ENCODE measurements at places on chromosomes 2 and 18.

DNA sequence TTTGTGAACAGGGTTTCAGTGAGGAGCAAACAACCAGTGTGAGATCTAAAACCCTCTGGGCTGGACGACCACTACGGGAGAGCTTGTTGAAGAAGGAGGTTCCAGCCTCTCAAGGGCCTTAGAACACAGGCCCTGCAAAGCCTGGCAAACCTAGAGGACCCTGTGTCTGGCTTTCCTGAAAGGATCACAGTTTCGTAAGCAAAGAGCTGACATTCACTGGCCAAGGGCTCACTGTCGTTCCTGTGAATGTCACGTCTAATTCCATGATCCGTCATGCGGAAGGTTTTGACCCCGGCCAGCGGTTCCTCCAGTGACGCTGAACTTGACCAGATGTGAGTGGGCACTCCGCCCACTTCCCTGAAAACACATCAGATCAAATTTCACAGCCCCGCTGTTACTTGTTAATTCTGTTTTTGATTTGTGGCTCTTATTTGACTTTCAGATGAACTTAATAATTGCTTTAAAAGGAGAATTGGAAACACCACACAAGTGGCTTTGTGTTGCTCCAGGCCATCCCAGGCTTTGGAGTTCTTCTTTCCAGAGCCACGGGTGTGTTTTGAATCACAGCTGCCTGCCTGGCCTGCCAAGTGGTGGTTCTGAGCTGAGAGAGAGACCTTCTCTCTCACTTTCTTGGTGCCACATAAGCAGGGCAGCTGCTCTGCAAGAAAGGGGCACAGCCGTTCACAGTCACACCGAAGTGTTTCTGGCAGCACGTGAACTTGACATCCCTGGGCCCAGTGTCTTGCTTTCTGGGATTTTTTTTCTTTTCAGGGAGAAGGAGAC, 308.4 kb downstream of the NDUFA10 start:
- H3K4me1 ChIP-seq: no peaks in the 10 kb centered on the region
- H3K36me3 ChIP-seq: no peaks in the 10 kb centered on the region
- no peak overlapping the region for H3K27ac ChIP-seq
- H3K27me3 ChIP-seq: peaks cover 11% of the 10 kb centered on the region

DNA sequence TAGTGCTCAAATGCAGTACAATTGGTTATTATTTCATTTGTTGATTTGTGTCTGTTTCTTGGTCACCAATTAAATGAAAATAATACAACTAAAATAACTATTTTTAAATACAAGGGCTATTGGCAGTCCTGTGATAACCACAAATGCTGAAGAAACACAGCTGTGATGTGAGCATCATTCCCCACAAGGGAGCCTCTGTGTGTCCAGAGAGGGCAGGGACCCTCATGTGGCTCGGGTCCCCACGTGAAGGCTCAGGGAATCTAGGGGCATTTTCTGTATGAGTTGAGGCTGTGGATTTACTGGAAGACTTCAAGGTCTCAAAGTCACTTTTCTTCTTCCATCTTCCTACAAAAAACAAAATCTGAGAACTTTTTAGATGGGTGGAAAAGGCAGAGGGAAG, 316.1 kb upstream of the RAB12 start:
- H3K36me3 ChIP-seq: peaks cover 3% of the 10 kb centered on the region
- no peaks in the 10 kb centered on the region for H3K4me1 ChIP-seq
- H3K27ac ChIP-seq: no peak overlapping the region
- DNase-seq: no peak

DNA sequence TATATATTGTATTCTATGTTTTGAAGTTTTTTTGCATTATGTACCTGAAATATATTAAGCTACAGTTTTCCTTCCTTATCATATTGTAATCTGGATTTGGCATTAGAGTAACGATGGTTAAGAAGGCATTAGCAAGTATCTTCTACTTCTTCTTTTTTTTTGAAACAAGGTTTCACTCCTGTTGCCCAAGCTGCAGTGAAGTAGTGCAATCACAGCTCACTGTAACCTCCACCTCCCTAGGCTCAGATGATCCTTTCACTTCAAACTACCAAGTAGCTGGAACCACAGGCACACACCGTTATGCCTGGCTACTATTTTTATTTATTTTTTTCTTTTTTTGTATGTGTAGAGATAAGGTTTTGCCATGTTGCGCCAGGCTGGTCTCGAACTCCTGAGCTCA, 201.1 kb downstream of the ZNF804A start:
- no peak for DNase-seq
- no peak overlapping the region for H3K27ac ChIP-seq
- H3K36me3 ChIP-seq: no peaks in the 10 kb centered on the region
- H3K27me3 ChIP-seq: no peaks in the 10 kb centered on the region

DNA sequence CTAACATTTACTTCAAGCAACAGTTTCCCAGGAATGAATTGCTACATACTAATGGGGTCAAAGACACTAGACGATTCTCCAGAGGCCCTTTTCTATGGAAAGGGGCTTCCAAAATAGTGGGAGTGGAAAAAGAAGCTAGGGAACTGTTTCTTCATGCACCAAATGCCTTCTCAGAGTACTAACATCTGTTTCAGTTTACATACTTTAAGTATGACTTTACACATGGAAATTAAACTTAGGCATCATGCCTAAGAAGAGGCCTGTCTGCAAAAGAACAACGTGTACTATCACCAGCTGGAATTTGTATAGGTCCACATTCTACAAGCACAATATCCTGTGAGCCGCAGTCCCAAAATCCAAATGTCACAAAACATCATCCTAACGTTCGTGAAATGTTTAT, 29.4 kb upstream of the WDR75 start:
- H3K27me3 ChIP-seq: no peaks in the 10 kb centered on the region
- DNase-seq: no peak
- no peaks in the 10 kb centered on the region for H3K36me3 ChIP-seq
- H3K4me3 ChIP-seq: no peak overlapping the region
- no peaks in the 10 kb centered on the region for H3K4me1 ChIP-seq
- H3K27ac ChIP-seq: no peak overlapping the region

- no peaks in the 10 kb centered on the region for H3K4me1 ChIP-seq
- H3K27me3 ChIP-seq: peaks cover 33% of the 10 kb centered on the region
These were observed 95.6 kb downstream of the GALNT3 start for GRCh38 chr2:165698444-165698884.

GRCh38 chr2:195912079-195912478, 156.6 kb downstream of the DNAH7 start:
- H3K27me3 ChIP-seq: peaks cover 23% of the 10 kb centered on the region
- no peak for DNase-seq
- H3K36me3 ChIP-seq: no peaks in the 10 kb centered on the region
- H3K4me1 ChIP-seq: no peaks in the 10 kb centered on the region
- no peak overlapping the region for H3K4me3 ChIP-seq

- no peaks in the 10 kb centered on the region for H3K36me3 ChIP-seq
- peak; percentile 57 for DNase-seq
- no peak overlapping the region for H3K4me3 ChIP-seq
- no peak overlapping the region for H3K27ac ChIP-seq
- no peaks in the 10 kb centered on the region for H3K27me3 ChIP-seq
These were observed 66.7 kb upstream of the HAAO start for GRCh38 chr2:42859006-42859552.

GRCh38 chr2:19987936-19988335, 2.0 kb downstream of the WDR35 start:
- H3K27ac ChIP-seq: no peak overlapping the region
- H3K4me1 ChIP-seq: peaks cover 10% of the 10 kb centered on the region
- no peak for DNase-seq
- H3K4me3 ChIP-seq: no peak overlapping the region
- peaks cover 20% of the 10 kb centered on the region for H3K36me3 ChIP-seq

DNA sequence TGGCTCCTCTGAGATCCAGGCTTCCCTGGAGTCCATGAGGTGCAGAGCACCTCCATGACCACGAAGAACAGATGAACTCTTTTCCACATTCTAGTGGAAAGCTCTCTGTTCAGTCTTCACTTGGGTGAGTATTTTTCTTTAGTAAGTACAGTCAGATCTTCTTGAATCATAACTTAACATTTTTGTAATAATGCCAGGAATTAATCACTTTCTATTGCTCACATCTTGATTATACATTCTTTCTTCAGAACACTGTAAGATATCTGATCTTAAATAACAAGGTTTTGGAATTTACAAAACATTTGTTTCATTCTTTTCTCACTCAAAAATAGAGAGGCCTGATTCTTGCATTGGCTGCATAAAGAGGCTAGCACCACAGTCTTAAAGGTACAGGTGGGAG, 45.4 kb upstream of the RND3 start:
- no peaks in the 10 kb centered on the region for H3K4me1 ChIP-seq
- no peaks in the 10 kb centered on the region for H3K36me3 ChIP-seq
- no peak for DNase-seq
- H3K27ac ChIP-seq: no peak overlapping the region
- no peak overlapping the region for H3K4me3 ChIP-seq

- H3K4me1 ChIP-seq: peaks cover 32% of the 10 kb centered on the region
- peaks cover 2% of the 10 kb centered on the region for H3K36me3 ChIP-seq
- H3K27ac ChIP-seq: peak overlapping the region; percentile 38
These were observed 357.0 kb upstream of the ID2 start for GRCh38 chr2:8324901-8325300.

- no peak overlapping the region for H3K27ac ChIP-seq
- no peak overlapping the region for H3K4me3 ChIP-seq
- H3K27me3 ChIP-seq: peaks cover 22% of the 10 kb centered on the region
- no peaks in the 10 kb centered on the region for H3K4me1 ChIP-seq
These were observed 120.5 kb downstream of the PMAIP1 start for GRCh38 chr18:60020107-60020925.

- no peaks in the 10 kb centered on the region for H3K4me1 ChIP-seq
- H3K4me3 ChIP-seq: no peak overlapping the region
- no peaks in the 10 kb centered on the region for H3K36me3 ChIP-seq
- H3K27me3 ChIP-seq: peaks cover 19% of the 10 kb centered on the region
- no peak overlapping the region for H3K27ac ChIP-seq
These were observed 195.0 kb downstream of the EPHA4 start for GRCh38 chr2:221377066-221377465.

DNA sequence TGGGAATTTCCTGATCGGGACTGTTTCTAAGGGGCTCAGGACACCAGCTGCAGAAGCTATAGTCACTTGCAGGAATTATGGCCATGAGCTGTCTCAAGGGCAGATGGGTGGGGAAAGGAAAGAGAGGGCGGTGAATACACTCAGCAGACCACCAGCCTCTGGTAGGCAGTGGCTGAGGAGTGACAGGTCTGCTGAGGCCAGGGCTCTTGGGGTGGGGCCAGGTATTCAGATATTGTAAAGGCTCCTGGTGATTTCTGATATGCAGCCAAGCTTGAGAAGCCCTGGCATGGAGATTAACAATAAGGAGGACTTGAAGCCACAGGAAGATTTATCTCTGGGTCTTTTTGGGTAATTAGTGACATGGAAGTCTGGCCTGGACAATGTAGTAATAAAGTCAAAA, 145.3 kb upstream of the AQP4 start:
- no peaks in the 10 kb centered on the region for H3K27me3 ChIP-seq
- no peak overlapping the region for H3K4me3 ChIP-seq
- no peak for DNase-seq

GRCh38 chr2:206614811-206615210, 27.5 kb upstream of the FAM237A start:
- no peak for DNase-seq
- no peaks in the 10 kb centered on the region for H3K27me3 ChIP-seq
- no peaks in the 10 kb centered on the region for H3K36me3 ChIP-seq
- H3K27ac ChIP-seq: no peak overlapping the region
- H3K4me3 ChIP-seq: no peak overlapping the region

GRCh38 chr2:96945014-96945413, 41.4 kb downstream of the FAM178B start:
- no peaks in the 10 kb centered on the region for H3K27me3 ChIP-seq
- H3K27ac ChIP-seq: no peak overlapping the region
- H3K4me3 ChIP-seq: no peak overlapping the region

DNA sequence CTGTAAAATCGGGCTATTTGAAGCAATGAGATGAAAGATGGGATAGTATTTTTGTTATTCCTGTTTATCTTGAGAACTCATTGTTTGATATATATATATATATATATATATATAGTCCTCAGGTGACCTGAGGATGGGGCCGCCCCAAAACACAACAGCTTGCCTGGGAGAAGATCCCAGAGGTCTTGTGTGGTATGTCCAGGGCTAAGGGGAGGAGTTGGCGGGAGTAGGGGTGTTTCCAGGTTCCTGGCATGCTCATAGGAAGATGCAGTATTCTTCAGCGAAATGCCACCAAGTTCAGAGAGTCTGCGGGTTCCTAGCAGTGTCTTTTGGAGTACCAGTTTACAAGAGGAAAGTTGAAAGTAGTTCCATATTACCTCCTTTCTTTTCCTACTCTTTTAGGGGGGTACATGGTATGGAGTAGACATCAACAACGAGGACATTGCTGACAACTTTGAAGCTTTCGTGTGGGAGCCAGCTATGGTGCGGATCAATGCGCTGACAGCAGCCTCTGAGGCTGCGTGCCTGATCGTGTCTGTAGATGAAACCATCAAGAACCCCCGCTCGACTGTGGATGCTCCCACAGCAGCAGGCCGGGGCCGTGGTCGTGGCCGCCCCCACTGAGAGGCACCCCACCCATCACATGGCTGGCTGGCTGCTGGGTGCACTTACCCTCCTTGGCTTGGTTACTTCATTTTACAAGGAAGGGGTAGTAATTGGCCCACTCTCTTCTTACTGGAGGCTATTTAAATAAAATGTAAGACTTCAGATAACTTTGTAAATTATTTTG, 18.3 kb downstream of the CCT7 start:
- H3K36me3 ChIP-seq: peaks cover 45% of the 10 kb centered on the region
- H3K4me3 ChIP-seq: no peak overlapping the region
- peaks cover 4% of the 10 kb centered on the region for H3K4me1 ChIP-seq
- no peak overlapping the region for H3K27ac ChIP-seq
- no peak for DNase-seq
- H3K27me3 ChIP-seq: no peaks in the 10 kb centered on the region

GRCh38 chr2:207693641-207694249, 17.7 kb upstream of the CCNYL1 start:
- no peak overlapping the region for H3K4me3 ChIP-seq
- no peak for DNase-seq
- no peaks in the 10 kb centered on the region for H3K4me1 ChIP-seq
- H3K36me3 ChIP-seq: no peaks in the 10 kb centered on the region
- H3K27me3 ChIP-seq: peaks cover 13% of the 10 kb centered on the region
- H3K27ac ChIP-seq: no peak overlapping the region

- no peak overlapping the region for H3K4me3 ChIP-seq
- no peaks in the 10 kb centered on the region for H3K27me3 ChIP-seq
- no peak overlapping the region for H3K27ac ChIP-seq
- DNase-seq: no peak
- no peaks in the 10 kb centered on the region for H3K4me1 ChIP-seq
These were observed 52.6 kb downstream of the RHBDD1 start for GRCh38 chr2:226888378-226888965.

GRCh38 chr2:132489150-132489549, 72.5 kb downstream of the GPR39 start:
- H3K4me3 ChIP-seq: no peak overlapping the region
- no peaks in the 10 kb centered on the region for H3K27me3 ChIP-seq
- H3K4me1 ChIP-seq: no peaks in the 10 kb centered on the region
- no peak overlapping the region for H3K27ac ChIP-seq
- DNase-seq: no peak

- peaks cover 63% of the 10 kb centered on the region for H3K4me1 ChIP-seq
- peaks cover 5% of the 10 kb centered on the region for H3K36me3 ChIP-seq
- H3K4me3 ChIP-seq: peak overlapping the region; percentile 6
- DNase-seq: no peak
These were observed 130.1 kb downstream of the SMAD7 start for GRCh38 chr18:48820483-48821250.

- no peaks in the 10 kb centered on the region for H3K36me3 ChIP-seq
- no peak for DNase-seq
- H3K4me3 ChIP-seq: no peak overlapping the region
- H3K4me1 ChIP-seq: no peaks in the 10 kb centered on the region
These were observed 48.3 kb upstream of the MYL1 start for GRCh38 chr2:210363261-210363660.
